ENCODE measurements at places on chromosomes 7 and 10.

GRCh38 chr7:40310258-40310657, 175.5 kb downstream of the SUGCT start:
- DNase-seq, result no peak

- DNase-seq, result no peak
These were observed 168.3 kb downstream of the GLI3 start for GRCh38 chr7:42068554-42069280.

- no peak for DNase-seq
These were observed 86.3 kb downstream of the PTPRE start for GRCh38 chr10:127993056-127993690.

GRCh38 chr10:86836044-86836443, 79.6 kb downstream of the BMPR1A start:
- DNase-seq, result no peak

Data from GM12865 (cell line).